ENCODE measurements at places on chromosomes 7 and 10.

DNA sequence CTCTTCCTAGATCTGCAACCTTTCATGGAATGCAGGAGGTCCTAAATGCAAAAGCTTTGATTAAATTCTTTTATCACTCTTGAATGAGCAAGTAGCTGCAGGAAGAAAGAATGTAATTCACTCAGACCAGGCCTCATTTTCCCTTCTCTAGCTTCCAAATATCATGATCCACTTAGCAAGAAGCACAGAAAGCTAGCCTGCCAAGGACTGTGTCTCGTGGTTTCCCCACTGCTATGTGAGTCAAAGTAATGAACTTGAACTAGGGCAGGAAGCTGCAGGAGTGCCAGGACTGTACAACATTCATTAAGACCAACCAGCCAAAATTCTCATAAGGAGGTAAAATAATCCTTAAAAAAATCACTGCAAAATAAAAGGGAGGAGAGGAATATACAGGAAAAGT lies 379.2 kb downstream of the CALN1 start:
- DNase-seq = no peak

- DNase-seq = peak; percentile 26
Measured at GRCh38 chr7:953547-954327, 743 bp downstream of the ADAP1 start.

DNA sequence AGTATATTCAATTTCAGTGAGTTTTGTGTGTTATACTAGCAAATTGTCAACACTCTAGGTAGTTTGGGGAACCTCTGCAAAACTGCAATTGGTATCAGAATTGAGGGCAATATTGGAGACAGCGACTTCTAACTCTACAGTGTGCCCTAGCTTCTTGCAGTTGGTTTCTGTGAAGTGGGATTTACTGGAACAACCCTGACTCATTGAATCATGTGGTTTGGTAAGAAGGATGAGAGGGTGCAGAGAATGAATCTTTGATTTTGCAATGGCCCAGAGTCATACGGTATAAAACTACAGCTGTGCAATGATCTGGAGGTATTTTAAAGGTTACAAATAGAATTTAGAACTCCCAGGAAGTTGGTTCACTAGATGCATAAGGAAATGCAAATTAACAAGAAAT lies 129.1 kb upstream of the PPP1R3A start:
- DNase-seq = peak; percentile 85

DNA sequence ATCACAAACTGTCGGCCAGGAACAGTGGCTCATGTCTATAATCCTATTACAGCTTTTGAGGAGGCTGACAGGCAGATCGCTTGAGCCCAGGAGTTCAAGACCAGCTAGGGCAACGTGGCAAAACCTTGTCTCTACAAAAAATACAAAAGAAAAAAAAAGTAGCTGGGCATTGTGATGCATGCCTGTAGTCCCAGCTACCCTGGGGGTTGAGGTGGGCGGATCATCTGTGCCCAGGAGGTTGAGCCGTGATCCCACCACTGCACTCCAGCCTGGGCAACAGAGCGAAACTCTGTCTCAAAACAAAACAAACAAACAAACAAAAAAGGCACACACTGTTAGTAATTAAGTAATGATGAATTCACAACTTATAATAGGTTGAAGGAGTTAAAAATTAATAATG lies 441.5 kb upstream of the PCDH15 start:
- no peak for DNase-seq

GRCh38 chr7:55309040-55309991 lies 55.8 kb upstream of the LANCL2 start:
- DNase-seq = no peak

DNA sequence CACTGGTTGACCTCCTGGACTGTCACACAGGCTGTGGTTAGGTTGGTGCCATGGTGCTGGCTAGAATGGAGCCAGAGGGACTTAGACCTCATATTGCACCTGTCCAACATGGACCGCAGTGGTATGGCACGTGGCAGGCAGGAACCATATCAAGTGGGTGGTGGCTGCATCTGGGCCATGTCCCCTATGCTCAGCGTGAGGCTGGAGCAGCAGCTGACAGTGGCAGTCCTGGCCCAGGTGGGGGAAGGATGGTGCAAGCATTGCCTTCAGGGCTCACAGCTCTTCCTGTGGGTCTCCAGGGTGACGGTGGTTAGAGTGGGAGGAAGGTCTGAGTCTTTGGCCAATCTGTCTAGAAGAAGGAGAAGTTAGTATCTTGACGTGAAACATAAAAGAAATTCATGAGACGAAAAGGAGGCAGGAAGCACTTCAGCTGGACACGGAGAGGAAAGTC lies 54.5 kb upstream of the PFKFB3 start:
- DNase-seq = no peak

DNA sequence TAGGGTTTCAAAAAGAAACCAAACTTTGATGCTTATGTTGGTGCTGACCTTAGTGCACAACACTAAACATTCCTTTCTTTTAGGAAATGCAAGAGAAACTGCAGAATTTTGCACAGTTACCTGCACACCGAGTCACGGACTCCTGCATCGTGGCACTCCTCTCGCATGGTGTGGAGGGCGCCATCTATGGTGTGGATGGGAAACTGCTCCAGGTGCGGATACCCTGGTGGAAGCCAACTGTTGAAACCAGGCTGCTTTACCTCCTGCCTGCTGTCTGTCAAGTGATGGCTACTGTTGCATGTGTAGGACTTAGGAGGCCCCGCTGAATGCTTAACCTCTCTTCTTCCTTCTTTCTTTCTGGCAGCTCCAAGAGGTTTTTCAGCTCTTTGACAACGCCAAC lies 11.7 kb downstream of the CASP2 start:
- DNase-seq = no peak
